T47D (cell line): ENCODE measurements at places on chromosomes 11 and 22.

- peak; percentile 59 for DNase-seq
Measured at GRCh38 chr22:29782061-29782845, 15.1 kb downstream of the UQCR10 start.

GRCh38 chr11:117766576-117766975, 30.4 kb downstream of the DSCAML1 start:
- no peak for DNase-seq

- DNase-seq, result peak; percentile 66
Measured at GRCh38 chr11:45332276-45332934, 46.3 kb upstream of the SYT13 start.

GRCh38 chr22:37018815-37019308, 385 bp downstream of the TST start:
- no peak for DNase-seq

DNA sequence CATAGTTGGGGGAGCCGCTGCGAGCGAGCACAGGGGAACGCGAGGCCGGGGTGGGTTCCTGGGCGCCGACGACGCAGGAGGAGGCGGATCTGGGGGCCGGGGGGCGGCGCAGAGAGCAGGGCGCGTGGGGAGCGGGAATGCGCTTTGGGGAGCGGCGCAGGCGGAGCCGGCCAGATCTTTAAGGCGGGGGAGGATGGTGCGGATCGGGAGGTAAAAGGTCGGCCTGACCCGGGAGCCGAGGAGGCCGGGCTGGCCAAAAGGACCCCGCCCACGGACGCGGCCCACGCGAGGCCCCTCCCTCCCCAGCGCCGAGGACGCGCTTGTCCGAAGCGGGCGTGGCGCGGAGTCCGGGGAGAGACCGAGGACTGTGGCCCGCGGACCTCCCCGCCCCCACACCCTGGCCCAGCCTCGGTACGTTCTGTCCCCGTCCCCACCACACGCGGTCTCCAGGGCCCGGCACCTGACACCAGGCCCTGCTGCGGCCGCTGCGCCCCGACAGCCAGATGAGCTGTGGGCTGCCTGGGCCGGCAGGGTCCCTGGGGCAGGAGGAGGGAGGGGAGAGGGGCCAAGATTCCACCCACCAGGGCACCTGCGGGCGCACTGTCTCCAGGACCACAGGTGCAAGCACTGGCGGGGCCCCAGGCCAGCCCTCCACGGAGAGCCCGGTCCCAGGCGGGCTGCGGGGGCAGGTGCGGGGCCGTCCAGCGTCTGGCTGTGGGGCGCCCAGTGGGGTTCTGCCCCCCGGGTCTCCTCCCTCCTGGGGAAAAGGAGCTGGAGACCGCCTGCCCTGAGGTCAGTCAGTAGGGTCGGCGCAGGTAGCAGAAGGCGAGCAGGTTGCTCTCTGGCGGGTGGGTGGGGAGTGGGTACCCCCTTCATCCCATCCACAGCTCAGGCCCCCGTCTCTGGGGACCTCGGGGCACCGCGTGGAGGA, 10.9 kb downstream of the PIM3 start:
- DNase-seq, result peak; percentile 94

DNA sequence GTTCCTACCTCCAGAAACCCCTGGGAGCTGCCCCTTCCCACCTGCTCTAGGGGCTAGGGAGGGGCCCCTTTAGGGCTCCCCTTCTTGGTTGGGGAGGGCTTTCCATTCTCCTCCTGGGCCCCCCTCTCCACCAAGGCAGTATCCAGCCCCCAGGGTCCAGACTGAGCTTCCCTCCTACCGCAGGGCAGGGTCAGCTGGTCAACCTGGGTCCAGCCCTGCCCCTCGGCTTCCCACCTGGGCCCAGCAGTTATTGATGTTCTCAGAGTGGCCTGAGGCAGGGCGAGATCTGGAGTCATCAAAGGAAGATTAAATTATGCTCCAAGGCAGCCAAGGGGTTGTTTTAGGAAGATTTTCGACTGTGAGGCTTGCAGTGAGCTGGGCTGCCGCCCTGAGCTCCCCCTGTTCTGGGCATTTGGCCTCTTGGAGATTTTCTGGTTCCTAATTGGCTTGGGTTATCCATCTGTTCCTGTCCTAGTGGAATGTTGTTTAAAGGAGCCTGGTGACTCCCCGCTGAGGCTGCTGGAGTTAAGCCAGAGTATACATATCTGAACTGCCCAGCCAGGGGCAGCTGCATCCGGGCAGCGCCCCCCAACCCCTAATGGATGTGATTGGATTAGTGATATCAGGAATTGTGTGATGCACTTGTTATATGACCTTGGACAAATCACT, 1.8 kb upstream of the SLC22A8 start:
- peak; percentile 33 for DNase-seq

DNA sequence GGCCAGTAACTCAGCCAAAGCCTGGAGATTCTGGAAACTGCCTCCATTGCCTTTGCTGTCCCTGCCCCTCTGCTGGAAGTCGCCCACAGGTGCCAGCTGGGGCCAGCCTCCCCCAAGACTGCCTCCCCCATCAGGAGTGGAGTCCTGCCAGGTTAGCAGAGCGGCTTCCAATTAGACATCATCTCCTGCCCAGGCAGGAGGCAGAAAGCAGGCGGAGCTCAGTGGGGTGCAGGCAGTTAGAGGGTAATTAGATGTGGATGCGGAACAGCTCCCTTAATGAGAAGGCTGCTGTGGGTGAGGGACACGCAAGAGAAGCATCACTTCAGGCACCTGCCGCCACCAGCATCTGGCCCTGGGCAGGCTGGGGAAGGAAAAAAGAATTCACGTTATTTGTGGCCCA, 90.9 kb upstream of the TP53I11 start:
- DNase-seq, result no peak

DNA sequence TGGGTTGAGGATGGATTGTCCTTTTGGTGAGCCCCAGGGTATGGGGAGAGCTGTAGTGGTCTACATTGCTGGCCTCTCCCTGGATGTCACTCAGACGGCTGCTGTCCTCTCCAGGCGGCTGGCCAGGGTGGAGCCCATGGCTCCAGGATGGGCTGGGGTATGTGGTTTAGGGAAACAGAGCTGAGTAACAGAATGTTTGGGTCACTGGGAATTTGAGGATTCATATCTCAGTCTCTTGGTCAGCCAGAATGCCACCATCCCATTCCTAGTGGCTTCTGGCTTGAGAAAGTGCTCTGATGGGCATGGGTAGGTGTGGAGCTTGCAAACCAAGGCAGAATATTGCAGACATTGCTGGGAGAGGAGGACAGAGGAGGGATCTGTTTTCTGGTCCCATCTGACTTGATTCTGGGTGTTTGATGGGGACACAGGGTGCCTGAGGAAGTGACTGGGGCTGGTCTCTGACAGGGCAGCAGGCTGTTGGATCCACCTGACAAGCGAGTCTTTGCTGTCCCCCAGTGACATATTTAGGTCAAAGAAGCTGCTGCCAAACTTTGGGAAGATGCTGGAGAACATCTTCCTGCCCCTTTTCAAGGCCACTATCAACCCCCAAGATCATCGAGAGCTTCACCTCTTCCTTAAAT, 41.4 kb downstream of the AMPD3 start:
- DNase-seq, result no peak

GRCh38 chr11:128086794-128087193, 500.6 kb downstream of the ETS1 start:
- DNase-seq, result no peak

DNA sequence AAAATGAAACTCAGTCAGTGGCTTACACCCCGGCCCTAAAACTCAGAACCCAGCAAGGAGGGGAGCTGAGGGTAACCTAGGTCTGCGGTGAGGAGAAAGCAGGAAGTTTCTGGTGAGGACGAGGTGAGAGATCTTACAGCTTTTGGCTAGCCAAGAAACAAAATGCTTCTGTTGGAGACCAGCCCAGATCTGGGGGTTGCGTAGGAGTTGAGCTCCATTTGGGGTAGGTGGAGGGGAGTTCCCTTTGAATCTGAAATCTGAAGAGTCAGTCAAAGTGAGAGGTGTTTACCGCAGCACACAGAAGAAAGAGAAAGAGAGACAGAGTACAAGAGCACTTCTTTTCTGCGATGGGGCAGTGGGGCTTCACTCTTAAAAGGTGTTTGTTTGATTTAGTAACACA, 29.6 kb downstream of the EHF start:
- DNase-seq, result no peak

GRCh38 chr11:118230088-118230487, 5.3 kb upstream of the JAML start:
- DNase-seq, result no peak

DNA sequence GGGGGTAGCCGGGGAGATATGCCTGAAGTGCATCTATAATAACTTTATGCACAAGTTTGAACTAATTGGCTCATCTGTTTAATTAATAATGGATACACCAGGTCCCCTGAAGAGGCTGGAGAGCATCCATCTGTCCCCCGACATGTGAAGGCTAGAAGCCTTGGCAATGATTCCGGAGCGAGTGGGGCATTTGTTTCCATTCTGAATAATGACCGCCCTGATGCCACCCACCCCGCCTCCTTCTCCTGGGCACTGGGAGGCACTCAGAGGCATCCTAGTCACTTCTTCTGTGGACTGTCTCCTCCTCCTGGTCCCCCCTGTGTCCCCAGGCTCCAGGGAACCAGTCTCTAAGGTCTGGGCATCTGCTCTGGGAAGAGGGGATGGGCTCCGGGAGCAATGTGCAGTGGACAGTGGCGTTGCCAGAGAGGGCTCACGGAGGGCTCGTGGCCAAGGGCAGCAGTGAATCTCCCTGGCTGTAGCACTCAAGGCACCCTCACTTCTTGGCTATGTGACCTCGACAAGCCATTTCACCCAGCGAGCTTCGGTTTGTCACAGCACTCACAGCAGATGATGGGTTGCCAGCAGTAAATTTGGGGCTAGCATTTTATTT, 64.7 kb downstream of the TSPAN18 start:
- no peak for DNase-seq

- no peak for DNase-seq
Measured at GRCh38 chr22:26700886-26701285, 43.5 kb downstream of the MIAT start.

GRCh38 chr11:119415966-119416365, 7.0 kb downstream of the THY1 start:
- no peak for DNase-seq

GRCh38 chr22:48923996-48924395, 903.7 kb downstream of the BRD1 start:
- DNase-seq, result no peak

- no peak for DNase-seq
Measured at GRCh38 chr11:32107647-32108046, 16.8 kb downstream of the RCN1 start.

DNA sequence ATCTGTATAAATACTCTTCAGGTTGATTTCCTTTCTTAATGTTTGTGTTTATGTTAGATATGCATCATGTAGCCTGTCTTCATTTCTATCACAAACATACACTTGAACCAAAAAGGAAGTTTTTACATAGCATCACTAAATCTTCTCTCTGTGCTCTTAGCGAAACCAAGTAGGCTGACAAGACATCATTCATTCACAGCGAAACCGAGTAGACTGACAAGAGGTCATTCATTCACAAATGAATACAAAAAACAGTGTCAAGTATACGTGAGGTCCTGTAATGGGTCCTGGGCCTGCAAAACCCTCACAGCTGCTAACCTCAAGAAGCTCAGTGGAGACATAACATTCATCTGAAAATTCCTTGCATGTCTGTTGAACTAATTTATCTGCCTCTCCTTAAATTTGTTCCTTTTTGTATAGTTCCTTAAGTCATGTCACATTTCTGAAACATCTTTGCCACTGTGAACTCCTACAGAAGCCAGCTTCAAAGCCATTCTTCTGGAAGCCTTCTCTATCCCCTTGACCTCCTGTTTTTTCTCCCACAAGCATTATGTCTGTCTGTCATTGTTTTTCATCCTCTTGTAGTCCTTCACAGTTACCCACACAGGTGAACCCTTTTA, 9.8 kb upstream of the HBE1 start:
- DNase-seq, result no peak

DNA sequence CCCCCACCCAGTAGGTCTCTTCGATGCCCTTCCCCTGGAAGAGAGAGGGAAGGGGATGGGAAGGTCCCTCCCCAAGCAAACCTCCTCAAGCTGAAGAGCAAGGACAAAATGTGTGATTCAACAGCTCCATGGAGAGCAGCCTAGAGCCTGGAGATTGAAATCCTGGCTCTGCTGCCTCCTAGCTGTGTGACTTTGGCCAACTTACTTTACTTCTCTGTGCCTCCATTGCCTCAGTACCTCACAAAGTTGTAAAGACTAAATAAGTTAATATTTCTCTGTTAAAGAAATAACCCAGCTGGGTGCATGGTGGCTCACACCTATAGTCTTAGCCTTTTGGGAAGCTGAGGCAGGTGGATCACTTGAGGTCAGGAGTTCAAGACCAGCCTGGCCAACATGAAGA, 21.1 kb upstream of the LRRC32 start:
- DNase-seq, result no peak

GRCh38 chr11:26958702-26959049, 35.2 kb upstream of the FIBIN start:
- no peak for DNase-seq

GRCh38 chr11:1271927-1272326, 37.5 kb downstream of the TOLLIP start:
- no peak for DNase-seq

GRCh38 chr11:61297746-61298145, 2.6 kb upstream of the VWCE start:
- no peak for DNase-seq

- no peak for DNase-seq
Measured at GRCh38 chr11:8776209-8776608, 93.6 kb downstream of the RPL27A start.

DNA sequence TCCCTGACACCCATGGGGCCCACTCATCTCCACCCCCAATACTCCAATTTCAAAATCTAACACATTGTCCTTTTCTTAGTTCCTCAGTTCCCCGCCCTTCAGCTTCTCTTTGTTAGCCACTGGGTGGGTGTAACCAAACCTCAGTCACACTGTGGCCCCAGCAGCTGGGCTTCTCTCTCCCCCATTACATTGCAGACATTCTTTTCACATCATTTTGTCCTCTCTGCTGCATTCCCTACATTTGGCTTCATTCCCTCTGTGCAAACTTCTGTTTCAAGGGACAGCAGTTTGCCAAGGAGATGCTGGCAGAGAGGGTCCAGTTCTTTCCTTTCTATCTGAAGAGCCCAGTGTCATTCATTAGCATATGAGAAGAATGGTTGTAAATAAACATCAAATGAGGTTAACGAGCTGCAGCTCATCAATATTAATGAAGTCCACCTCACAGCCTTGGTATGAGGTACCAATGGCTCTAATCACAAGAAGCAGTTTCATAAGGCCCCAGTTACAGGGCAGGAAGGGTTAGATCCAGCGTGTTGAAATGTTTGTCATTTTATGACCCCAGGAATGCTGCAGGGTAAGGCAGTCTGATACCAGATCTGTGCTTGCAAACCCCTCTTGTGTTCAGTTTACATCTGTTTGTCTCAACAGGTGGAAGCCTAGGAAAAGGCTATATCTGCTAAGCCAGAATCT, 72.3 kb downstream of the ARFGAP2 start:
- DNase-seq, result no peak

GRCh38 chr11:128854841-128855240, 12.3 kb downstream of the KCNJ1 start:
- no peak for DNase-seq

DNA sequence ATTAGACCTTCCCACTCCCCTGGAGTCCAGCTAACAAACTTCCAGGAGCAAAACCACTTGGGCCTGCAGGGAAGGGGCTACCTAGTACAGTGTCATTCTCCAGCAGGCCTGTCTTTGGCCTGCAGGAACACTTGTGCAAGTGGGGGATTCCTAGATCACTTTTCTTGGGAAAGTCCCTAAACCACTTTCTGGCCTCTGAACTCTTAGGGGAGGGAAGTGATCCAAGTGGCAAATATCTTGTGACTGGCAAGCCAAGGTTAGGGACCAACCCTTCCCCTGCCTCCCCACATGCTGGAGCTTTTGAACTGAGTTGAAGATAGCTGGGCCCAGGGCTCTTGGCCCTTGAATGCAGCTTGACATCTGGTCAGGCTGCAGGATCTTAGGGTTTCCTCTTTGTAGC, 17.2 kb downstream of the PPFIBP2 start:
- DNase-seq, result no peak

GRCh38 chr11:45333001-45333971, 47.1 kb upstream of the SYT13 start:
- DNase-seq, result peak; percentile 61
